ENCODE measurements at places on chromosomes 12 and 14.

GRCh38 chr12:12510141-12510540, 52.5 kb downstream of the DUSP16 start:
- DNase-seq: no peak

DNA sequence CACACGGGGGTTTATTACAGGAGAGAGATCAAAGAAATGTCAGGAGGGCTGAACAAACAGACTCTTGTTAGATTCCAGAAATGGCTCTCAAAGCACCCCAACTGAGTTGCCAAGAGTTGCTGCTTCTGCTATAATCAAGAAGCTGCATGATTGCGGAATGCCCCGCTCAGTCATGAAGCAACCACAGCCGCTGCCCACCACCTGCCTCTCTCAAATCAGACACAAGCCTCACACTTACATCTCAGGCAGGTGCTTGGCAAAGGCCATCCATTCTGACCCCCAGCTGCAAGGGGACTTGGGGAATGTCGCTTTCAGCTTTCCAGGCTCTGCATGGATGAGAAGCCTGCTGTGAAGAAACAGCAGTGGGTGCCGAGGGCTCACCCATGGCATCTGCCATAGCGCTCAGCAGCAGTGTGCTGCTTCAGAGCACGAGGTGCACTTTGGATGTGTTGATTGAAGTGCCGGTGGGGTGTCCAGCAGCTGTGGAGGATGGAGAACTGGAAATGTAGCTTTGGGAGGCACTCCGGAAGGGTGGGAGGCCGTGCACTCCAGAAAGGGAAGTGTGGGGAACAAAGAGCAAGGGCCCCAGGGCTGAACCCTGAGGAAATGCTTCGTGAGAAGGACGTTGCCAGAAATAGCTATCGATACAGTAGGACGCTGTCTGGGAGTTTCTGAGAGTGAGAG, 37.7 kb downstream of the LRRC74A start:
- peak; percentile 97 for DNase-seq

- DNase-seq: no peak
These were observed 14.5 kb upstream of the LDHB start for GRCh38 chr12:21672146-21672545.

DNA sequence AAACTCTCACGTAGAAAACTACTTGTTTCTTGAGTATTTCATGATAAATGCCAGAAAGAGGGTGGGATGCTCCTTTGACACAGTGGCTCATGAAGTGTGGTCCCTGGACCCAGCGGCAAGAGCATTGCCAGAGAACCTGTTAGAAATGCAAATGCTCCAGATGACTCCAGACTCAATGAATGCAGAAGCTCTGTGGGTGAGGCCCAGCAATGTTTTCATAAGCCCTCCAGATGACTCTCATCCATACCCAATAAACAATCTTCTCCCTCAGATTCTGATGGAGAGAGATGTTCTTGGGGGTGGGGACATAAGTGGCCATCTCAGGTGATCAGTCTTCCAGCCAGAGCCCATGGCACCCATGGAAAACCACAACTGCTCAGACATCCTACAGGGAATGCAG, 88.9 kb downstream of the SMOC1 start:
- no peak for DNase-seq

DNA sequence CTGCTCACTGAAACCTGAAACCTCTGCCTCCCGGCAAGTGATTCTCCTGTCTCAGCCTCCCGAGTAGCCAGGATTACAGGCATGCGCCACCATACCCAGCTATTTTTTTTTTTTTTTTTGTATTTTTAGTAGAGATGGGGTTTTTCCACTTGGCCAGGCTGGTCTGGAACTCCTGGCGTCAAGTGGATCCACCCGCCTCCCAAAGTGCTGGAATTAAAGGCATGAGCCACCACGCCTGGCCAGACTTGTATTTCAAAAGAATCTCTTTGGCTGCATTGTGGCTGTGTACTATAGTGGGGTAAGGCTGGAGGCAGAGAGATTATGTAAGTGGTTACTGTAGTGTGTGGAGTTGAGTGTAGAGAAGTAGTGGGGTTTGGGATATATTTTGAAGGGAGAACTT, 35.1 kb downstream of the TRHDE start:
- DNase-seq: no peak

DNA sequence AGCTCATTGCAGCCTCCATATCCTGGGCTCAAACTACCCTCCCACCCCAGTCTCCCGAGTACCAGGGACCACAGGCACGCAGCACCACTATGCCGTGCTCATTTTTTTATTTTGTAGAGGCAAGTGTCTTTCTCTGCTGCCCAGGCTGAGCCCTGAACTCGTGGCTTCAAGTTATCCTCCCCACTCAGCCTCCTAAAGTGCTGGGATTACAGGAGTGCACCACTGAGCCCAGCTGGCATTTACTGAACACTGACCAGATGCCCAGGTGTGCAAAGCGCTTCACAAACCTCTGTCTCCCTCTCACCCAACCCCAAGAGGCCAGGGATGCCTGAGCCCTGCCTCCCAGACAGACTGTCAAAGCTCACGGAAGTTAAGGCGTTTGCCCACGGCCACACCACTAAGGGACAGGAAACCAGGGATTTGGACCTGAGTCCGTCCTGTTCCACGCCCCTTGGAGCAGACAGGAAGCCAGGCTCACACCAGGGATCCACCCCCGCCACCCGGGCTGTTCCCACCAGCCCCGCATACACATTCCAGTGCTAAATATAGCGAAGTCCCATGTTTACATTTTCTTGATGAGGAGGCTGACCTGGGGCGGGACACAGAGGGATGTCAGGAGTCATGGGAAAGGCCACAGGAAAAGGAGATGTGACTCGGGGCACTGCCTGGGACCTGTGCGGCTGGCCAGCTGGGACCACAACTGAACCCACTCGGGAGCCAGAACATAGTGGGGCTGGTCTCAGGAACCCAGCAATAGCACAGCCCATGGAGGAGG, 51.2 kb downstream of the TESC start:
- DNase-seq: no peak
